ENCODE measurements at places on chromosomes 12 and 14. TPM values are rescaled to one million over a fixed set of nuclear protein-coding genes. Genes with fewer than 3 reads are reported as not detected.

Gene ADAM20
- 1.5 TPM for total RNA-seq

GRCh38 chr14:99137913-99138571 lies 134.0 kb downstream of the BCL11B start:
- no peaks in the 10 kb centered on the region for H3K4me1 ChIP-seq
- H3K36me3 ChIP-seq, result no peaks in the 10 kb centered on the region
- peak; percentile 63 for DNase-seq

Gene MYH6
- total RNA-seq, result not detected

Gene PIWIL1
- total RNA-seq, result not detected

DNA sequence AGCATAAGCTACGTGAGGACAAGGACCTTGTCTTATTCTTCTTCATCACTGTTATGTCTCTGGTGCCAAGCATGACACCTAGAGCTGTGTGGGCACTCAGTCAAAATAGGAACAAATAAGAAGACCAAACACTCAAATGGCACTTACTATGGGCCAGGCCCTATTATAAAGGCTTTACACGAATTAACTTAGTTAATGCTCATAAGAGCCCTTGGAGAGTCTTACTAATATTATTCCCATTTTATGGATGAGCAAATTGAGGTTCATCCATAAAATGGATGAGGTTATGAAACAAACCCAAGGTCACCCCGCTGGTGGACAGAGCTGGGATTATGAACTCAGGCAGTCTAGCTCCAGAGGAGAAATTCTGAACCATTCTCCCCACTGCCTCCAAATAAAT lies 47.7 kb downstream of the ISCA2 start:
- H3K4me3 ChIP-seq, result no peak overlapping the region
- DNase-seq, result no peak
- H3K27ac ChIP-seq, result peak overlapping the region; percentile 15
- no peaks in the 10 kb centered on the region for H3K4me1 ChIP-seq
- H3K27me3 ChIP-seq, result no peaks in the 10 kb centered on the region
- peaks cover 81% of the 10 kb centered on the region for H3K36me3 ChIP-seq

- no peaks in the 10 kb centered on the region for H3K36me3 ChIP-seq
- H3K4me1 ChIP-seq, result no peaks in the 10 kb centered on the region
- H3K27me3 ChIP-seq, result no peaks in the 10 kb centered on the region
- no peak overlapping the region for H3K4me3 ChIP-seq
These were observed 29.9 kb downstream of the ANO4 start for GRCh38 chr12:100824476-100824875.

Gene P3H3
- total RNA-seq, result 130 TPM

DNA sequence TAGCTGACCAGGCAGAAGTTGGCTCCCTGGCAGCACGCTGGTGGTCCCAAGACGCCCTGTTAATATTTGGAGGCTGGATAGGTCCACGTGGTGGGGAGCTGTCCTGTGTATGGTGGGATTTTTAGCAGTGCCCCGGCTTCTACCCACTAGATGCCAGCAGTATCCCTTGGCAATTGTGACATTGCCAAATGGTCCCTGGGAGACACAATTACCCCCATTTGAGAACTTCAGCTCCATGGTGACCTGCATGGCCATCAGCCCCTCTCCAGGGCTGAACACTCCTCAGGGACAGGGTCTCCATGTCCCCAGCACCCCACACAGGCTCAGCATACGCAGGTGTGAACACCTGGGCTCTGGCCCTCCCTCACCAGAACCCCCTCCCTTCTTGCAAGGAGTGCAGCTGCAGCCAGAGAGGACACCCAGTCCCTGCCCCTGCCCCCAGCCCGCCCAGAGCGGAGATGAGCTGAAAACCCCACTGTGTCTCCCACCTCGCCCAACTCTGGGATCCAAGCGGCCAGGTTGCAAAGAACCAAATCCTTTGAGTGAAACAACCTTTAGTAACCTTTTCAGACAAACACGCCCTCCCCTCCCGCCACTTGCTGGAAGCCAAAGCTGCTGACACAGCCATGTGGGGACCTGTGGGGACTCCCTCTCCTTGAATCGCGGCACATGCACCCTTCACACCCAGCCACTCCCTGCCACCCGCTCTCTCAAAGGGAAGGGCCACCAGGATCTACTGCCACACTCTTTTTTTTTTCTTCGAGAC lies 120.4 kb downstream of the CALM1 start:
- H3K27me3 ChIP-seq, result no peaks in the 10 kb centered on the region
- peak; percentile 67 for DNase-seq
- H3K27ac ChIP-seq, result no peak overlapping the region
- H3K4me3 ChIP-seq, result no peak overlapping the region

- peak overlapping the region; percentile 56 for H3K27ac ChIP-seq
- H3K4me3 ChIP-seq, result peak overlapping the region; percentile 56
- peaks cover 12% of the 10 kb centered on the region for H3K27me3 ChIP-seq
- peak; percentile 93 for DNase-seq
- no peaks in the 10 kb centered on the region for H3K36me3 ChIP-seq
These were observed 59.8 kb downstream of the PLEKHG3 start for GRCh38 chr14:64763801-64764621.

DNA sequence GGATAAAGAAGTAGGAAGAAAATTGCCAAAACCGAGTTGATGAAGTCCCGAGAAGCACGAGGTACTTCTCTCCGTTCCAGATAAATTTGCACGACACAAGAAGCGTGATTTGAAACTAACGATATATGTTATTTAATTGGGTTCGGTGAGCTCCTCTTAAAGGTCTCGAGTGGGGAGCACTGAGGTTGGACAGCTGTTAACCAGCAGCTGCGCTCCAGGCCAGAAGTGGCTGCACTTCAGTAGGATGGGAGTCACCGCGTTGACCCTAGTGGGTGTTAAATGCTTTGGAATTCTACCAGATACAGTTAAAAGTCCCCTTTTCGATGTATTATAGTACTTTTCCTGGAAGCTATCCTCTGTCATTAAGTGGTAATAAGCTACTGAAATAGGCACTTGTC lies 953 bp upstream of the DCAF5 start:
- DNase-seq, result peak; percentile 74
- H3K27ac ChIP-seq, result peak overlapping the region; percentile 54
- H3K36me3 ChIP-seq, result peaks cover under 1% of the 10 kb centered on the region
- H3K4me3 ChIP-seq, result peak overlapping the region; percentile 91
- H3K27me3 ChIP-seq, result peaks cover 12% of the 10 kb centered on the region
- H3K4me1 ChIP-seq, result peaks cover 31% of the 10 kb centered on the region

DNA sequence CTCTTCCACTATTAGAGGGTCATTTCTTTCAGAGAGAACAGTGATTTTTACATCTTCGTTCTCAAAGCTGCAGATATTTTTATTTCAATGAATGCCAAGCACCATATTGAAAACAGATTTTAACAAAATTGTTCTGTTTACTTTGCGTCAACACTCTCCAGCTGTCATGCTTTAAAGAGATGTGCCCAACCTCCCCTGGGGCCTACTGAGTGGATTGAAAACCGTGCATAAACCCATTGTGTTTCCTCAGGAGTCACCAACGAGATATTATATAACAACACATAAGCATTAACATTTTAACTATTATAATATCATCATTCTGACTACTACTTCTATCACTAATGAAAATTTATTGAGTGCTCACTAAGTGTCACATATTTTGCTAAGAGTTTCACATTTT lies 81.6 kb downstream of the MYF5 start:
- no peaks in the 10 kb centered on the region for H3K4me1 ChIP-seq
- no peak overlapping the region for H3K27ac ChIP-seq
- DNase-seq, result no peak
- no peak overlapping the region for H3K4me3 ChIP-seq

Gene TAS2R46
- 3.5 TPM for total RNA-seq

DNA sequence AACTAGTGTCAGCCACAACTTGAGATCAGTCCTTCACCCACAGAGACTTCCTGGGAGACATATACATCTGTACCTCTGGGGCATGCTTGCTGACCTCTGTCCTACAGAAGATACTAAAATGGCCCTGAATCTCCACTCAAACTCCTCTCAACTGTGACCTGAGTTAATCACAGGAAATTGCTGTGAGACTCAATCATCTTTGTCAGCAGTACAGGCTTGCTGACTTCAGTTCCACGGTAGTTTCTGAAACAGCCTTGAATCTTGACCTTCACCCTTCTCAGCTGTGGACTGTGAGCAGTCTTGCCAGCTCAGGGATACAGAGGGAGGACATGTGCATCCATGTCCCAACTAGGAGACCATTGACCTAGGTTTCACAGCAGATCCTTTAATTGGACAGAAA lies 1.4 kb upstream of the KLRC1 start:
- no peak overlapping the region for H3K27ac ChIP-seq
- no peak overlapping the region for H3K4me3 ChIP-seq
- DNase-seq, result no peak
- no peaks in the 10 kb centered on the region for H3K36me3 ChIP-seq
- H3K4me1 ChIP-seq, result no peaks in the 10 kb centered on the region

Gene SYNE3
- 23.9 TPM for total RNA-seq

Gene C14orf180
- total RNA-seq, result not detected

- peak; percentile 94 for DNase-seq
- no peaks in the 10 kb centered on the region for H3K27me3 ChIP-seq
- peak overlapping the region; percentile 67 for H3K27ac ChIP-seq
- H3K4me3 ChIP-seq, result no peak overlapping the region
- peaks cover 6% of the 10 kb centered on the region for H3K4me1 ChIP-seq
These were observed 12.5 kb downstream of the PGAM5 start for GRCh38 chr12:132723015-132723763.

Measured in osteoblast (primary cell).